CD4-positive, alpha-beta T cell treated with Interleukin-17A for 1 hour (primary cell): ENCODE measurements at places on chromosomes 1 and 21.

GRCh38 chr1:211641942-211642341 lies 33.5 kb downstream of the NEK2 start:
- no peak for DNase-seq

DNA sequence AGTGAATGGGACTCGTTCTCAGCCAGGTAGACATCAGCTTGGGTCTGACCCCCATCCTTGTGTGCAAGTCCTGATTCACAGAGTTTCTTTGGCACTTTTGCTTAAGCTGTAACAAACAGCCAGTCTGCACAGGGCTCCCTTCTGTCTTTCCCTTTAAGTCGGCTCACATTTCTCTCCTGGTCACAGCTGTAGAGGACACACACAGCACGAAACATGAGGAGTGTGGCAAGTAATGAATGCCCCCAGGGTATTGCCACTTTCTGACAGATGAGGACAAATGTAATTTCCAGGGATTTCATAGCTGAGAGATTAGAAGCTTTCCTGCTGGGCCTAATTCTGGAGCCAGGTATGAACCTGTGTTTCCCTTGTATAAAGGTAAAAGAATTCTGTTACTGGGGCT lies 423.5 kb downstream of the KIF26B start:
- DNase-seq = no peak

- DNase-seq = no peak
These were observed 41.2 kb downstream of the GADD45A start for GRCh38 chr1:67726224-67726623.

DNA sequence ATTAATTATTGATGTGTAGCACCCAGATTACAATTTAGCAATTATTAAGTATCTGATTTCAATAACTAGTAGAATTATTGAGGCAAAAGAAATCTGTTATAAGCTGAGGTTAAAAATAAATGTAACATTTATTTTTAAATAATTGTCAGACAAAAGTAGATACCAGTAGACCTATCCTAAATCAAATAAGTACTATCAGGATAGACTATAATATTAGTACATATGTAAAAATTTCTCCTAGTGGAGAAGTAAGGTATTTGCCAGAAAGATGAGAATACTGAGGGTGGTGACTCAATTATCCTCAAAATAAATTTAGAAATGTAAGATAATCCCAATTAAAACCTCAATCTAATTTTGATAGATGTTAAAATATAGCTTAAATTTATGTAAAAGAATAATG lies 377.8 kb upstream of the CHRM3 start:
- no peak for DNase-seq

GRCh38 chr1:231818337-231818736 lies 191.7 kb downstream of the DISC1 start:
- DNase-seq = no peak

GRCh38 chr1:33709783-33710718 lies 153.8 kb upstream of the HMGB4 start:
- no peak for DNase-seq

DNA sequence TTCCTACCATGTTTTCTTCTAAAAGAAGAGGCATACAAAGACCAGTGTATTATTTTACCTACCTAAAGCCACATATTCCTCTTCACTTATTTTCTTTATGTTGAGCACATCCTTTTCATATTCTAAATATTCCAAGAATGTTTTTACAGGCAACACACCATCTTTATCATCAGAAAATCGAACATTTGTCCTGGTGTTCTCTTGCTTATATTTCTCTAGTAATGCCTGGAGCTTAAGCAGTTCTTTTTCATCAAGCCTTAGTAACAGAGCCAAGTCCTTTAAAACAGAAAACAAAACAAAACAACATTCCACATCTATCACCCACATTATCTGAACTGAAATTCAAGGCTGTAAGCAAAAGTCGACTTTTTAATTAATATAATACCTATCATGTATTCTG lies 88.7 kb downstream of the IARS2 start:
- DNase-seq = no peak

- DNase-seq = no peak
These were observed 494 bp downstream of the UBE2J2 start for GRCh38 chr1:1273209-1273511.

DNA sequence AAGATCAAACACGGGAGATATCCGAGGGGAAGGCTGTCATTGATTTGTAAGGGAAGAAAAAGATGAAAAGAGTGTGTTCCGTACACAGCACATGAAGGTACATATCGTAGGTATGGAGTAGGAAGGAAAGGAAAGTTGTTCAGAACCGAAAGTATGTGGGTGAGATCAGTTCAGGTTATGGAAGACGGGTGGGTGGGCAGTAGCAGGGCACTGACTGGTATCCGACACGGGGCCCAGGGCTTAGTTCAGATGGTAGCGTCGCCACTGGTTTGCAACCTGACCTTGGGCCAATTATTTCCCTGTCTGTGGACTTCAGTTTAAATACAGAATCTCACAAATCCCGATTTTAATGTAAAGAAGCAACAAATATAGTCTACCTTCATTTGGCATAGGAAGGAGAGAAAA lies 27.8 kb upstream of the A3GALT2 start:
- DNase-seq = peak; percentile 27

- DNase-seq = no peak
These were observed 12.3 kb upstream of the CENPF start for GRCh38 chr1:214590696-214591095.

GRCh38 chr1:150876119-150876454 lies 312 bp downstream of the ARNT start:
- DNase-seq = no peak

DNA sequence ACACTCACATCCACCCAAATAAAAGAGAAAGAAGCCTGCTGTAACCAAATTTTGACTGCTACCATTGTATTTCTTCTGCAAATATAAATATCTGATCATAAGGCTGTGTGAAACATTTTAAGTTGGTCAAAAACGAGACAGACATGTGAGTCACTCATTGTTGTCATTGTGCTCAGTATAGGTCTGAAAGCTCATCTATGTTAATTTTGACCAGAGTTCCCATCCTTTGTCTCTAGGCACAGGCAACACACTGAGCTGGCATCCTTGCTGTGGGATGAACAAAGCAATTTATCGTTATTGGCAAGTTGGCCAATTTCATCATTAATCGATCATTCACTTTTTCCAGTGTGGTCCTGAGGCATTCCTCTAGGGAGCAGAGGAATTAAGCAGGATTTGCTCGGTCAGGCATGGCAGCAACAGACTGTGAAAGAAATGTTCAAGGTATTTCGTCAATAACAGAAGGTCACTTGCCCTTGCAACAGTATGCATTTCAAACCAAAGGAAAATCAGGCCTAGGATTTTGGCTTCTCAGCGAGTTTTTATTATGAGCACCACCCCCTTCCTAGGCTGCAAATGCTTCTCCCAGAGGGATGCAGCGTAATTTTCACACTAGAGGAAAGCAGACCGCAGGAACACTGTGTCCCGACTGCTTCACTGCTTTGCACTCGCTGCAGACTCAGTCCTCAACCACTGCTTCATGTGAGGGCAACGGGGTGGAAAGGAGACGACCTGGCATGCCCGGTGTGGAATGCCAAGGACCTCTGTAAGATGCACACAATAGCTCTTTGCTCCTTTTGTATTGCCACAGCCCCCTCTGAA lies 87.9 kb upstream of the SMYD2 start:
- DNase-seq = no peak

GRCh38 chr1:58627221-58627620 lies 50.2 kb upstream of the TACSTD2 start:
- DNase-seq = no peak

GRCh38 chr1:90192408-90192807 lies 197.5 kb downstream of the ZNF326 start:
- no peak for DNase-seq

DNA sequence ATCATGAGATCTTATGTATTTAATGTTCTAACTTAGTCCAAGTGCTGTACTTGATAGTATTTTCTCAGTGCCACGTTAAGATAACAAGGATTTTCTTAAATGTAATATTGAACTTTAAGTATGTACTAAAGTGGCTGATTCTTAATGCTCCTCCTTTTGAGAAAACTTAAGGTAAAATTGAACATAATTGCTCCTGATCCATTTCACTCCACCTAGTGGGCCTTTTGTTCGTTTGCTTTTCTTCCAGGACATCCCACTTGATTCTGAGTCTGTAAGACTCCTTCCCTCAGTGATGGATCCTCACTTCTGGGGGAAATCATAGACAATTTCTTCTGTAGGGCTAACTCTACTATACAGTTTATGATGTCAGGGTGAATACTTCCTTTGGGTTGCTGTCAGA lies 173.1 kb downstream of the LMO4 start:
- no peak for DNase-seq

- DNase-seq = no peak
These were observed 9.6 kb downstream of the SH3BGR start for GRCh38 chr21:39461419-39461818.

DNA sequence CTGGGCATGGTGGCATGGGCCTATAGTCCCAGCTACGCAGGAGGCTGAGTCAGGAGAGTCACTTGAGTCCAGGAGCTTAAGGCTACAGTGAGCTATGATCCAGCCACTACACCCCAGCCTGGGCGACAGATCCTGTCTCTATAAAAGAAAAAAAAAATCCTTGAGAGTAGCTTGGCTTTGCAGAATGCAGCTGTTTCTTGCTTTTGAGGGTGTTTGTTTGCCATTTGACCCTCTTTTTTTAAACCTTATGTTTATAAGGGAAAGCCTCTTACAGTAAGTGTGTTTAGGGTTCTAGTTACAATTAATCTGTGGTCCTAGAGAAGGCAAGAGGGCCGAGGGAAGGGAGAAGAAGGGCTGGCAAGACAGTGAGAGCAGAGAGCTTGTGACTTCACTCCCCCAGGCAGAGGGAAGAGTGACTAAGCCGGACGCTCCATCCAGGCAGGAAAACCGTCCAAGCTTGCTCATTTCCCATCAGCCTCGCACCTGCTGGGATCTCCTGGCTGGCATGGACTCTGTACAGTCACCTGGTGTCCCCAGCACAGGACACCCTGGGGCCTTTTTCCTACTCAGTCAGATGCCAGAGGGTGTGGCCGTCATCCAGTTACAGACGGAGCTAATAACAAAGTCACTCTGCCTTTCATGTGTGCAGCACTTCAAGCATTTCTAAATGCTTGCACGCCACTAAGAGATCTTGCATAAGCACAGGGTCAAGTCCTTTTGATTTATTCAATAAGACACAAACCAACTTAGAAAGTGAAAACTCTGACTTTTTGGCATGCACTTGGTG lies 55.5 kb upstream of the PSEN2 start:
- DNase-seq = no peak

DNA sequence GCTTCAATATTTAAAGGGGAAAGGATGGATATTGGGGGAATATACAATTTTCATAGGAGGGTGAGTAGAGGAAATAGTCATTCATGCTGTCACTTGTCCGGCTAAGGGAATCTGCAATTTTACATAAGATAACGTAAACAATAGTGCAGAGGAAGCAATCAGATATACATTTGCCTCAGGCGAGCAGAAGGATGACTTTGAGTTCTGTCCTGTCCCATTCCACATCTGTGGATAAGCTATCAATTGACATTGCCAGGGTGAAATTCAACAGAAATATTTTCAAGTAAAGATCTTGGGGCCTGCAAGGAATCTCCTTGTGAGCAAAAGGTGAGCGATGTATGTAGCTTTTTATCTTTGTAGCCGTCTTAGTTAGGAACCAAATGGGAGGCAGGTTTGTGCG lies 32.6 kb downstream of the EVA1C start:
- no peak for DNase-seq

GRCh38 chr1:212760126-212760823 lies 31.3 kb downstream of the NSL1 start:
- peak; percentile 48 for DNase-seq

- no peak for DNase-seq
These were observed 1.5 kb downstream of the NAXE start for GRCh38 chr1:156592910-156593660.
